Fibroblast of skin of abdomen (primary cell): ENCODE measurements at places on chromosomes 16 and 17.
A peak's percentile ranks its signal among the peaks of the same experiment; 100 is the strongest.

- peak; percentile 8 for DNase-seq
Measured at GRCh38 chr17:20095336-20096080, 86.3 kb downstream of the SPECC1 start.

DNA sequence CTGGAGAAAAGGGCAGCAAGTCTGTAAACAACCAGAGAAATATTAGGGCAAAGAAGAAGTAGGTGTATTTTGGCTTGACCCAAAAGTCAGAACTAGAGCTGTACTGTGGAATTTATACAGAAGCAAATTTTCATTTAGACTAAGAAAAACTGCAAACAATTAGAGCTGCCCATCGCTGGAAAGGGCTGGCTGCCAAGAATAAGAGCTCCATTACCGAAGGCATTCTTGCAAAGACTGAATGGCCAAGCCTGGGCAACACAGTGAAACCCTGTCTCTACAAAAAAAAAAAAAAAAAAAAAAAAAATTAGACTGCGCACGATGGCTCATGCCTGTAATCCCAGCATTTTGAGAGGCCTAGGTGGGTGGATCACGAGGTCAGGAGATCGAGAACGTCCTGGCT is 53.9 kb upstream of the TMC5 start:
- no peak for DNase-seq

- DNase-seq, result no peak
Measured at GRCh38 chr17:30600830-30601494, 123.8 kb downstream of the GOSR1 start.

DNA sequence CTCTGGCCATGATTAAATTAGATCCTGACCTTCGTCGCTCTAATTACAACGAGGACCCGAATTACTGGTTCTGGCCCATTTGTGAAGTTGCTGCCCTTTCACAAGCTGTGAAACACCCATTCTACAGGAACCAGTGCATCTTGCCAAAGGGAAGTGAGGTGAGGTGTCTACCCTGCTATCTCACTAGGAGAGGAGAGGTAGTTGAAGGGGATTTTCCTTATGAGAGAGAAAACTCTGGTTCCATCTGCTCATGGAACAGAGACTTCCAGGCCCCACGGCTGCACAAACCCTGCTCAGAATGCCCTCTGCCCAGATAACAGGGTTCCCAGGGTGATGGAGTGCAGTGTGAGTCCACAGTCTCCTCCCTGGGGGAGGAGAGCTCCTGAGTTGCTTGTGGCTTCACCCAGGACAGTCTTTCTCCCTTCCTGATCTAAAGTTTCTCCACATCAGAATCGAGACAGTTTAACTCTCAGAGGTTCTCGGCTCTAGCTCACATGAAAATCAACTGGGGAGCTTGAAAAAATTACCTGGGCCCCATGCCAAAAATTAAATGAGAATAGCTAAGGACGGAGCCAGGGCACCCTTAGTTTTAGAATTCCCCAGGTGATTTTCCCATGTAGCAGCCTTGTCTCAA is 7.8 kb upstream of the SSTR2 start:
- no peak for DNase-seq

DNA sequence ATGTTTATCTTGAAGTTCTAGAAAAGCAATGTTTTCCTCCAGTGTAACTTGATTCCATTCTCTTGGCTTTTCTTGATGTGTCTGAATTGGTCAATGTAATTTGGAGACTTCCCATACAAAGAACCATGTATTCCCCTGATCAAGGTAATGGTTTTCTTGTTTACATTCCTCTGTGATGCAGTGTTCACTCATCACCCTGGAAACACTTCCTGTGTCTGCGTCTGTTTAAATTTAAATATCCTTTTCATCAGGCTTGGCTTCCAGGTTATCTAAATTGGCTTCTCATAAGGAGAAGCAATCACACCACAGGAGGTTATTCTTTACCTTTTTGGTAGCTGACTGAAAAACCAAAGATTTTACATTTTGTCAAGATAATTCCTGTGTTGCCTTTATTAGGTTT is 237.3 kb upstream of the WSCD1 start:
- peak; percentile 57 for DNase-seq

DNA sequence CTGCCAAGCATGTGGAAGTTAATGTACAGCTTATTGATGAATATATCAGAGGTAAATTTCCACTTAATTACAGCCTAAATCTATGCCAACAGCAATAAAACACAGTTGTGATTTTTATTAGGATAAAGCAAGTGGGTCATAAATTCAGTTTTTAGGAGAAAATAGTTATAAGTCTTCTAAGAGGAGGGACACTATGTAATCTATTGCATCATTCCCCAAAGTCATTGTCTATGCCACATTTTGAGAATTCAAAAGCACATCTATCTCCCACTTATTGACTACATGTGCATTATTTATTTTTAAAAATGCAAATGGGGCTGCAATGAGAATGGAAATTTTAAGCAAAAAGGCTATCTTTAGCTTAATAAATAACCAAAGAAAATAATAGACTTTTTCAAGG is 23.7 kb upstream of the NSRP1 start:
- DNase-seq, result no peak

- no peak for DNase-seq
Measured at GRCh38 chr17:56913353-56913866, 439 bp downstream of the TRIM25 start.

DNA sequence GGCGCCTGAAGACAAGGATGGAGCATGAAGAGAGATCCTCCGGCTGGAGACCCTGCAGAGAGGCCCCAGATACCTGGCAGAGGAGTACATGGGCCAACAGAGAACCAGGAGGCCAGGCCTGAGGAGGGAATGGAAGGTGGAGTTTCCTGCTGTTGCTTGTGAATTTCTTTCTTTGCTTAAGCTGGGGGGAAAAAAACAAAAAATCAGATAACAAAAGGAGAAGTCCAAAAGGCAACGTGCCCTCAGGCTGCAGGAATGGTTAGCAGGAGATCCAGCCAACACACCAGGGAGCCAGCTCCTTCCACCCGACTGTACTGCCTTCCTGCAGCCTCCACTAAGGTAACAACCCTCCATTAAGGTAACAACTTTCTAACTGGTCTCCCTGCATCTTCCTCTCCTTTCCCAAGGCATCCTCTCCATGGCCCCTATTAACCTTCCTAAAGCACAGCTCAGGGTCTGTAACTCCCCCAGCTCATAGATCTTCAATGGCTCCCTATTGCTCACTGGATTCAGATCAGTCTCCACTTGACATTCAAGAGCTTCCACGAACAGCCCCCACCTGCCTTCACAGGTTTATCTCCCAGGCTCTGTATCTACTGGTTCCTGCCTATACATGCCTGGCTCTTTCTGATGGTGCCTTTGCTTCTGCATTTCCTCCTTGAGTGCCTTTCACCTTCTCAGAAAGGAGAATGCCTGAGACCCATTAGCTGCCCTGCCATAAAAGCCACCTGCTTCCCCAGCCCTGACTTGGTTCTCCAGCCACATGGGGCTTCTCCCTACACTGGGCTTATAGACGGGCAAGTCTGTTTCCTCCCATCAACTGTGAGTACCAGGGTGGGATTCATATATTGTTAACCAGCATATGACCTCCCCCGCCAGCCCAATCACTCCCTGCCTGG is 725 bp upstream of the ARL5C start:
- DNase-seq, result no peak
